ENCODE measurements at places on chromosomes 4 and X.

- DNase-seq: no peak
Measured at GRCh38 chrX:51975360-51975759, 81.9 kb downstream of the MAGED1 start.

DNA sequence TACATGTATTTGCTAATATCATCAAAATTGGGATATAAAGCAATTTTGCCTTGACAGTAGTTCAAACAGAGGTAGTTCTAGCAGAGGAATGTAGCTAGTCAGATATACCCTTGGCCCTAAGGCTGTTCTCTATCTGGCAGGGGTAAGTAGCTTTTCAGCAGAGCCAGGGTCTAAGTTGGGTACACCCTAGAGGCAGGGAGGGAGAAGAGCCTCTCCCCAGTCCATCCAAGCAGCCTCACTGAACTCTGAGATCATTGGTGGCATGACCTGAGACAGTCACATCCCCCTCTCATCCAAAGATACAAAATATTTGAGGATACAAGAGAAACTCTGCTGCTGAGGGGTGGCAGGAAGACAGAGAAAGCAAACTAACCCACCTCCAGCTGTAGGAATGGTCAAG is 343.7 kb downstream of the DHX15 start:
- DNase-seq: no peak

DNA sequence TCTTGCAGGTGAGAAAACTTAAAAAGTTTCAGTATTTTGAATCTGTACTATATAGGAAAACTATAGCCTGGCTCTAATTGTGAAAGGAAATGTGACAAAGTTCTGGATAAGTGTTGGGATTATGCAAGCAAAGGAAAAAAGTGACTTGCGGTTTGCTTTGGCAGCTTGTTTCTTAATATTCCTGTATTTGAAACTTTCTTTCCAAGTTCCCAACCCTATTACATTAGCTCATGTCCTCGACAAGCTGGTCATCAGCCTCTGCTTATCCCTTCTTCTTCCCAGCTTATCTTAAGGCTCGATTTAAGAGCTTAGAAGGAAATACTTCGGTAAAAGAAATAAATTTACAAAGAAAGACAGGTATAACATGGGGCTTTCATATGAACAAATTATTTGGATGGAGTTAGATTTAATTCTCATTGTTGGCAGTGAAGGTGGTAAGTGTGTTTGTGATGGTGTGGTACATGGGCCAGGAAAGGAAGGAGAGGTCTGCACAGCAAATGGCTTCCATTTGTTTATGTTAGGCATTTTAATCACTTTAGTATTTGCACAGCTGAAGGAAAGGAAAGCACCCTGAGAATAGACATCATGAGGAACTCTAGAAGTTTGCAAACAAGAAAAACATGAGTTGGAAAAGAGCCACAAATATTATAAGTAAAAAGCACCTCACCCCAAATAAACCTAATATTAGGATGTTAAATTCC is 5.1 kb upstream of the MYOZ2 start:
- no peak for DNase-seq

GRCh38 chrX:45126158-45126557 is 74.5 kb downstream of the DIPK2B start:
- DNase-seq: no peak

DNA sequence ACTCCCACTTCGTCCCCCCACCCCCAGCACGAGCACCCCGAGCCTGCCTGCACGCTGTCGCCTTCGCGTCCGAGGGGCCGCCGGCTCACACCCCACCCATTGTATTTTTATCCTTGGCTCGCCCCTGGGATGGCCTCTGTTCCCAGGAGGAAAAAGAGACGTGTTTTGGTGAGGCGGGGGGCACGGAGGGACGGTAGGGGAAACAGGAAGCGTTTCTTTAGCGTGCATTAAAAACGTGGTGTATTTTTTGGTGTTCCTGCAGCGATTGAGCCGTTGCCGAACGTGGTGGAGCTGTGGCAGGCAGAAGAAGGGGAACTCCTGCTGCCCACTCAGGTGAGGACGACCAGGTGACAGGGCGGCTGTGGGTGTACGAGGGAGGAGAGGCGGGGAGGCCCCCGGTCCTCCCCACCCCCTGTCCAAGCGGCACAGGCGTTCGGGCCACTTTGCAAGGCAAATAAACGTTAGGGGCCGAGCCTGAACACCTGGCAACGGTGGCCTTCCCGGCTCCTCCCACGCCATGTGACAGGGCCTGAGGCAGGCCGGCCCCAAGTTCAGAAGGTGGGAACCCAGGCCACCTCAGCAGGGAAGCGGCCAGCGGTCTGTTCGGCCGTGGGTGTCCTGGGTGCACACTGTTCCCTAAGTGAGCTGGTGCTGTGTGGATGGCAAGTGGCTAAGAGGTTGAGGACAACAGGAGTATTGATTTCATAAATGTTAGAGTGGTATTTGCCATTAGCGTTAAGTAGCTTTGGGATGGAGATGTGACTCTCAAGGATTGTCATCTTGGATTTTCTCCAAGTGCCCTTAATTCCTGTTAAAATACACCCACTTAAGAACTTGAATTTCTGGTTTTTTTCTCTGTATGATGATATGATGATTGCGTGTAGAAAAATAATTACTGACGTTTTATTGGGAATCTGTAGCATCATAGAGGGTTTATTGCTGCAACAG is 1.1 kb downstream of the TMEM131L start:
- no peak for DNase-seq

GRCh38 chrX:48636776-48637175 is 39.5 kb downstream of the WDR13 start:
- DNase-seq: no peak

- DNase-seq: no peak
Measured at GRCh38 chrX:147376601-147377422, 534.9 kb upstream of the FMR1 start.

DNA sequence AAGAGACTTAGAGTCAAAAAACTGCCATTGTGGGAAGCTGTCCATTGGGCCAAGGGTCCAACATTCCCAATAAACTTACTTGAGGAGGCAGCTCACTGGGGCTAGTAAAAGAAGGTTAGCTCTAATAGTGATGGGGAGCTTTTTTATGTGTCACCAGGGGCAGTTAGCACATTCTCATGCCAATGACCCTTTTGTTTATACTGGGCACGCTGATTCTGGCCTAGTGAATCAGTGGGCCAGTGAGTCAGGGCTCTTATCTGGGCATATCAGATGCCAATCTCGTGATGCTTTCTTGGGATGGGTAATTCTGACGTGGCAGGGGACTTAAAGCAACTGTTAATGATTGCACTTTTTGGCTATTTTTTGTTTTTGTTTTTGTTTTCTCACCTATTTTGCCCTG is 27.8 kb downstream of the TCEAL1 start:
- DNase-seq: no peak
